Activated CD4-positive, alpha-beta T cell treated with anti-CD3 and anti-CD28 coated beads for 1 hour (primary cell): ENCODE measurements at places on chromosomes 6 and 20.

DNA sequence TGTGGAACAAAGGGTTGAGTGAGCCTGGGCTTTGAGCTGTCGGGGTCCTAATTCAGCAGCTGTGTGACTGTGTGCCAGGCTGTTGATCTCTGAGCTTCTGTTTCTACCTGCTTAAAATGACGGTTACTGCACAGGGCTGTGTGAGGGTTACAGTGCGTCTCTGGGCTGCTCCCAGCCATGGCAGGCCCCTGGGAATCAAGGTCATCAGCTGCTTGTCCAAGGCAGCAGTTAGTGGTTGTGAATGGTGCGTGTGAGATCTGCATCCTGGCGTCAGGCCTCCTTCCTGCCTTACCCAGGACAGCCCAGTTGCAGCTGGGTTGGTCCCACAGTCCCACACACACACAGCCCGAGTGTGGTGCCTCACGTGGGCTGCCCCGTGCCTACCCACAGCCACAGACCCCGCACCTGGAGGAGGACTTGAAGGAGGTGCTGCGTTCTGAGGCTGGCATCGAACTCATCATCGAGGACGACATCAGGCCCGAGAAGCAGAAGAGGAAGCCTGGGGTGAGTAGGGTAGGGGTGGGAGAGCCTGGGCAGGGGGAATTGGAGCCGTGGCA, 15.6 kb downstream of the GTSF1L start:
- no peak for DNase-seq

GRCh38 chr6:161458201-161458951, 184.5 kb upstream of the AGPAT4 start:
- no peak for DNase-seq

DNA sequence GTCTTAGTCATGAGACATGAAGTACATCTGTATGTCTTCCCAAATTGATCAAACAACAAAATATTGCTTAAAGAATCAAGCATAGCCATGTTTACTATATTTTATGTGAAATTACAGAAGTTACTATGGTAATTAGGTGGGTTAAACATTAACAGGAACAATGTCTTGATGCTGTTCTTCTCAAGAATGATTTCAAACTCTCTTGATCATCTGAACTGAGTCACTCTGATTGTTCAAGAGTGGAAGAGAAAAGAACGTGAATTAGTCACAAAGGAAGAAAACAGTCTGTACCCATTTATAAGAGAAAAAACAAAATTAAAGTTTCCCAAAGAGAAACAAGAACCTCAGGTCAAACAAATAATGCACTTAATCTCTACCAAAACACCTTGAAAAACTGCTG, 62.2 kb upstream of the NUP153 start:
- DNase-seq, result no peak

- DNase-seq, result no peak
Observed at GRCh38 chr6:90464507-90464906, 122.4 kb downstream of the MAP3K7 start.
